ENCODE measurements at places on chromosomes 7 and 10.

- DNase-seq, result no peak
Measured at GRCh38 chr7:24970676-24971075, 9.3 kb downstream of the OSBPL3 start.

- DNase-seq, result peak; percentile 37
Measured at GRCh38 chr10:6473430-6473829, 106.6 kb downstream of the PRKCQ start.

- DNase-seq, result no peak
Measured at GRCh38 chr7:82286096-82286797, 157.3 kb downstream of the CACNA2D1 start.

DNA sequence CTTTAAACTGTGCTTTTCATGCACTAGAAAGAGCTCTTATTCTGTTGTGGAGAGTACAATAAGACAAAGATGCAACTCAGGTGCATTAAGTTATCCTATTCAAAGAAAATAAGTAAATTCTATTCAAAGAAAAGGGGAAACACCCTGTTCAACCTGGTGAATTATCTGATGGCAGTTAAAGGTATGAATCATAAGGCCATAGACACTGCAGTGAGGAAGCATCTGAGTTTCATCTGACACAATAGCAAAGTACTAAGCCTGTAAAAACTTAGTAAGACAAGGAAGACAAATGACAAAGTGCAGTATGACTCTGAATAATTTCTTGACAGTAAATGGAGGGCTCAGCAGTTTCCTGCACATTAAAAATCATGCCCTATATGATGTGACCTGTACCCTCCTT, 91.0 kb upstream of the LRRTM3 start:
- no peak for DNase-seq

DNA sequence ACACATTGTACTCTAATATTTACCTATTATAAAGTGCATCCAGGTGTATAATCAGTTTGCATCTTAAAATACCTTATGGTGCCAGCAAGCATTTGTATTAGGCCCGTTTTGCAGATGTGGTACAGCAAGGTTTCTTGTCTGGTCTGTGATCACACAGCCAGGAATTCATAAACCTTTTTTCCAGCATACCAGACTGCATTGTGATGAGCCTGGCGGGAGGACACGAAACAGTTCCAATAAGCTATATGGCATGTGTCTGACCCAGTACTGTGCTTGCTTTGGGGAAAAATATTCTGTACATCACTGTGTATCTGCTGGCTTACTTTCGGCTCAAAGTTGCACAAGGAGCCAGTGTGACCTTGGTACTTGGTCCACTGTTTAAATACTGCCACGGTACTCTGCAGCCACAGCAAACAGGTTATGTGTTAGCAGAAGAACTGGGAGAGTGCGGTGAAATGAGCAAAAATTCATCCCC, 36.3 kb downstream of the CHN2 start:
- DNase-seq, result no peak

DNA sequence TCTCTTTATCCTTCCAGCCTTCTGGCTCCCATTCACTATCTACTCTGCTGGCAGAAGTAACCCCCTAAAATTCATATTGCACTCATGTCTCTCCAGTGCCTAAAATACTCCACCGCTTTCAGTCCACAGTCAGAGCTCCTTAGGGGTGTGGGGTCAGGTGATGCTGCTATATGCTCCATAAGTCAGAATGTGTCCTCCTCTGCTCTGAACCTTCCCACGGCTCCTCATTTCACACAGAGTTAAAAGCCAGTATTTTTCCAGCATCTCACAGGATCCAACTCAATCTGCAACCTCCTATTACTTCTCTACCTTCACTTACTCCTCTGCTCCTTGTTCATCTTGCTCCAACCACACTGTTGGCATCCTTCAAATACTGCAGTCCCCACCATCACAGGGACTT, 31.1 kb upstream of the CHCHD3 start:
- DNase-seq, result no peak

GRCh38 chr7:30743371-30744074, 8.4 kb upstream of the INMT start:
- DNase-seq, result no peak

DNA sequence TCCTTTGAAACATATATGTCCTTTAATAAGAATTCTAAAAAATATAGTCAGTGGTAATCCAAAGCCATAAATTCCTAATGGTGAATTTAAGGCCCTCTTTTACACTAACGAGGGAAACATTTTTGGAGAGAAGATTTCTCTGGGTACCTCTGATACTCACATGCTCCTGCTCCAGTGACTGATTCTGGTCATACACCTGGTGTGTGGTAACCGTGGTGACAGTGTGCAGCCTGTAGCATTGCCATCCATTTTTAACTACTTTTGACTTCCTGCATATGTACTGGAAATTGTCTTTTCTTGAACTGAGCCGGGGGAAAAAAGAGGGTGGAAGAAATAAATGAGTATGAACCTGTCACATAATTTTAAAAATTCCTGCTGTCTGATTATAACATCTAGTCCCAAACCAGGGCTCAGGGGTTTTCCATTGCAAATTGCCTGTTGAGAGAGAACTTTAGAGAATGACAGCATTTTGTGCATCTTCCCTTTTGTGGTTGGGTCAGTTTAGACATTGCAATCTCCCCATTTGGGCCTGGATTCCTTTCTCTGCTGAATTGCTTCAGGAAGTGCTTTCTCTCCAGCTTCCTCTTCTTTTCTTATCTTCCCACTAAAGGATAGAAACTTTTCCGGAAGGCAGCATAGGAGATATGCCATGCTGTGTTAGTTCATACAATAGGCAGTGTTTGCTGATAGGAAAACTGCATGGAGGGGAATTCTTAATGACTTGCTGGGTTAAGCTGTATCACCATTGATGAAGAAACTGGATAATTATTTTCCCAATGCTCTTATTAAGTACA, 125.5 kb downstream of the GRM3 start:
- no peak for DNase-seq

DNA sequence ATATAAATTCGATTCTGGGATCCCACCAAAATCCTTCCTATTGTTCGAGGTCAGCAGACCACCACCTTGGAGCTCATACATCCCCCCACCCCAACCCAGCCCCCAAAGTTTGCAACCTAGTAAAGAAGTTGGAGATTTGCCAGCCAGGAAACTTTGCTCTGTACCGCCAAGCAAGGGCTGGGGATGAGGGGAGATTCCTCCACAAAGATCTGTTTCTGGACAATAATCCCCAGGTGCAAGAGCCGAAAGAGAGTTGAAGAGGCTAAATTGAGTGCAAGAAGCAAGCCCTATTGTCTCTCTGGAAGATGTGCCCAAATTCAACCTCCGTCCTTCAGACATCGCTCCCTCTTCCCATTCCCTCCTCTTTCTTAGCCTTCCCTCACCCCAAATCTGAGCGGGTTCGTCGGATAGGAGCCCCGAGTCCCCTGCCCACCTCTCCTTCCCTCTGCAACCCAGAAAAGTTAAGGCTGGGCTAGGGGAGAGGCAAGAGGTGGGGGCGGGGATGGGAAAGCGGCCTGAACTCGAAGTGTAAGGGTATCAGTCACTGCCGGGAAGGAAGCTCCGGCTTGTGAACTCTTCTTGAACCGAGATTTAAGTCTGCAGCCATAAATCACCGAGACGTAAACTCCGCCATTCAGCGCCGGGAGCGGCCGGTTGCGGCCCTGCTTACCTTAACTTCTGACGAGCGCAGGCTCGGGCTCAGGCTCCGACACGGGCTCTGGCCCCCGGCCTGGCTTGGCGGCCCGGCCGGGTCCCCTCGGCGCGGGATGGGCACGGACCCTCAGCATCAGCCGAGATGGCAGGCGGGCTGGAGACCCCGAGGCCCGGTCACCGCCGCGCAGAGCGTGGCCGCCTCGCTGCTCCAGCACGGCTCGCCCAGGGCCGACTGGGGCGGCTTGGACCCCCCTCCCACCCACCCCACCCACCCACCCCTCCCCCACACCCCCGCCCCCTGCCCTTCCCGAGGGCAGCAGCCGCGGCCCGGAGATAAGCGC, 10.8 kb upstream of the HOXA2 start:
- no peak for DNase-seq

DNA sequence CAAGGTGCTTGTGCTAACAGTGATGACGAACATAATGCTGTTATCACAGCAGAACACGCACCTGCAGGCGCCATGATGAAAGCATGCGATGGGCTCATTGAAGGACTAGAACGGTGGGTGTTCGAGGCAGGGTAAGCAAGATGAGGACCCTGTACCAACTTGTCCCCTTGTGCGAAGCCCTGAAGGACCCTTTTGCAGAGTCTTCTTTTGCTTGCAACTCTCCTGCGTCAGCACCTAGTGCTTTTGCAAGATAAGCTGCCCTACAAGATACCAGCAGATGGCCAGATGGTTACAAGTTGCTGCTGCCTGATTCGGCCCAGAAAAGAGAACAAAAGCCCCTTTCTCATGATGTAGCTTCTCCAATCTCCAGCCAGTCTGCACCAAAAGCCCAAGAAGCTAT, 4.2 kb upstream of the IL15RA start:
- no peak for DNase-seq

DNA sequence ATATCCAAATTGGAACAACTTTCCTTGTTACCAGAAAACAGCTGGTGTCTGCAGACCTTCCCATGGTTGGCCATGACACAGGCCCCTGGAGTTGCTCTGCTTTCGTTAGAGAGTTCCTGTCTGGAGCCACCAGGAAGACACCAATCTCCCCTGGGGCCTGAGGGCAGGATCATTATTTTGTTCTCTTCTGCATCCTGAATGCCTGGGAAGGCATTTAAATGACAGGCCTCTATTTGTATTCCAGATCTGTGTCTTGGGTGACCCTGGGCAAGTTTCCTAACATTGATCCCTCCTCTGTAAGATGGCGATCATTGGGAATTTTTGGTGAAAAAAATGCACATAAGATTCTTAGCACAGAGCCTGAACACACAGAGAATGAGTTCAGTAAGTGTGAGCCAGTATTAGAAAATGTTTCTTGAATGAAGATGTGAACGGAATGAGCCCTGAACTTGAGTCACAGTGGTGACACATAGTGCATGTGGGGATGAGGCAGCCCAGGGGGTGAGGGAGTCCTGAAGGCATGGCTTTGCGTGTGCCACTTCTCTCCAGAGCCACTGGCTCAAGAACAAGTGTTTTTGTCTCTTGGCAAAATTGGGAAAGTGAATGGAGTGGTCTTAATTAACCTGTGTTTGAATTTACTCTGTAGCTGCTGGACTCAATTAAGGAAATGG, 28.4 kb downstream of the BMPER start:
- DNase-seq, result no peak

- no peak for DNase-seq
Measured at GRCh38 chr7:46660402-46660980, 739.4 kb upstream of the IGFBP3 start.

DNA sequence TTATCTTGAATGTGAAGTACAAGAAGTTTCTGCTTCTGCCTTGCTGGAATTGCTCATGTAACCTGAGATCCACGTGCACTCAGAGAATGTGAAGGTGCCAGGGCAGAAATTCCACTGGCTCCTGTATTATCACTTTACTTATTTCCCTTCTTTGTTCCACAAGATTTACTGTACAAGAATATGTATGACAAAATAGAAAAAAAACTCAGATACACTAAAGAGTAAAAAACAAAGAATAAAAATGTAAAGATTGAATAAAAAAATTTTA, 43.0 kb downstream of the PLCE1 start:
- no peak for DNase-seq

- DNase-seq, result no peak
Measured at GRCh38 chr7:142759433-142759832, 10.2 kb downstream of the PRSS1 start.

DNA sequence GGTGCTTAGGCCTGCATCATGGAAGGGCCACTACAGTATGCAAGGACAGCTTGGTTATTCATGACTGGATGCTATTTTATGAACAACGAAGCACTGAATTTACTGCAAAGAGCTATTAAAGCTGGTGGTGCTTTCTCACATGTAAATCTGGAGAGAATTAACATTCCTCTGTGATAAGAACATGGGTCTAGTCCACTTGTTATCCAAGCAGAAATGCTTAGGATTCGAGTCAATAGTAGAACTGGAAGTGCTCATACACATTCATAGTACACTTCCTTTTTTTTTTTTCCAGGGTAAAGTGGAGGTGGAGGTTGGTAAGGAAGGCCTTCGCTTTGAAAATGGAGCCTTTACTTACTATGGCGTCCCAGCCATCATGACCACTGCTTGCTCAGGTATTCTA, 35.0 kb downstream of the CNNM1 start:
- no peak for DNase-seq

GRCh38 chr7:83807774-83808173, 158.8 kb upstream of the SEMA3E start:
- DNase-seq, result no peak

GRCh38 chr10:110103921-110104461, 96.2 kb downstream of the ADD3 start:
- no peak for DNase-seq

- no peak for DNase-seq
Measured at GRCh38 chr10:60230892-60231291, 158.8 kb downstream of the ANK3 start.

- DNase-seq, result no peak
Measured at GRCh38 chr7:135200821-135201331, 10.4 kb downstream of the WDR91 start.

All from stimulated activated CD8-positive, alpha-beta memory T cell treated with anti-CD3 and anti-CD28 coated beads, Interleukin-7, amount 100 ng/mL, for 4 hours (primary cell).